Left ventricle myocardium inferior (tissue), 1 donor: ENCODE measurements at places on chromosomes 16 and 17. TPM values are rescaled to one million over a fixed set of nuclear protein-coding genes. Genes with fewer than 3 reads are reported as not detected.

TNFRSF13B gene
- total RNA-seq = not detected

TSR1 gene
- 19.0 TPM for total RNA-seq

ADAP2 gene
- total RNA-seq = 7.0 TPM

C17orf107 gene
- 0.80 TPM for total RNA-seq

MYH13 gene
- total RNA-seq = not detected

KRTAP4-3 gene
- not detected for total RNA-seq

GRCh38 chr17:39144416-39144840, 7.0 kb downstream of the PLXDC1 start:
- DNase-seq = peak; percentile 92
- peaks cover 34% of the 10 kb centered on the region for H3K4me1 ChIP-seq
- peaks cover 17% of the 10 kb centered on the region for H3K27me3 ChIP-seq
- H3K36me3 ChIP-seq = no peaks in the 10 kb centered on the region
- H3K27ac ChIP-seq = peak overlapping the region; percentile 88

DNA sequence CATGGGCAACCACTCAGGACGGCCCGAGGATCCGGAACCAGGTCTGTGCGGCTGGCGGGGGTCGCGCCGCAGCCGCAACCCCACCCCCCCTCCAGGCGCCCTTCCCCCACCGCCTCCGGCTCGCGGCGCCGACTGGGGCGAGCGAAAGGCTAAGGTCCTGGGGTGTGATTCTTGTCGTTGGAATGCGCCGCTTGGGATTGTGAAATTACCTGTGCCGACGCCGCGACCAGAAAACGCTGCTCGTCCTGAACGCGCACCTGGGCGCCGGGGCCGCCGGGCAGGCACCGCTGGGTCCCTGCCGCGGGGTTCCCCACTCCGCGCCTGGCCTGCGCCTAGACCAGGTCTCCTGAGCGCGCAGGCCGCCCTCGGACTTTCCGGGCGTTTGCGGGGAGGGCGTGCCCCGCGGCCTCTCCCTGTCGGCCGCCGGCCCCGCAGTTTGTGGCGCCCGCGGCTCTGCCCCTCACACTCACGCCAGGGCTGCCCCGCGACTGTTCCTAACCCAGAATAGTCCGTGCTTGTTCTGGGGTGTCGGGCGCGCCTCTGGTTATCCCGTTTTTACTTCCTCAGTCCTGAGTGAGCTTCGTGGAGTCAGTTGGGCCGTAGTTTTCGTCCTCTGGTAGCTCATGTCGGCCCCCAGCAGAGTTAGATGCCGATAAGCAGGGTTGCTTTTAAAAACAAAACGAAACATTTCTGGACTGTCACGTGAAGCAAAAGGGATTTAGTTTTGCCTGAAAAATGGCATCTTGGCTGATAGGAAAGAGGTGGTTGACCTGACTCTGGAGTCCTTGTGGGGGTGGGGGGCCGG, 147.2 kb downstream of the SPECC1 start:
- no peaks in the 10 kb centered on the region for H3K36me3 ChIP-seq
- peaks cover 18% of the 10 kb centered on the region for H3K4me1 ChIP-seq
- peak overlapping the region; percentile 74 for H3K4me3 ChIP-seq

GRCh38 chr17:44033861-44034408, 19.2 kb upstream of the TMEM101 start:
- no peak overlapping the region for H3K27ac ChIP-seq
- H3K36me3 ChIP-seq = peaks cover 58% of the 10 kb centered on the region
- no peak overlapping the region for H3K4me3 ChIP-seq
- DNase-seq = no peak
- peaks cover 29% of the 10 kb centered on the region for H3K4me1 ChIP-seq
- H3K27me3 ChIP-seq = no peaks in the 10 kb centered on the region

GRCh38 chr16:66478733-66479511, 51.8 kb downstream of the BEAN1 start:
- H3K27me3 ChIP-seq = peaks cover 14% of the 10 kb centered on the region
- H3K36me3 ChIP-seq = no peaks in the 10 kb centered on the region
- H3K4me1 ChIP-seq = peaks cover 15% of the 10 kb centered on the region
- no peak overlapping the region for H3K27ac ChIP-seq
- DNase-seq = peak; percentile 73

DNA sequence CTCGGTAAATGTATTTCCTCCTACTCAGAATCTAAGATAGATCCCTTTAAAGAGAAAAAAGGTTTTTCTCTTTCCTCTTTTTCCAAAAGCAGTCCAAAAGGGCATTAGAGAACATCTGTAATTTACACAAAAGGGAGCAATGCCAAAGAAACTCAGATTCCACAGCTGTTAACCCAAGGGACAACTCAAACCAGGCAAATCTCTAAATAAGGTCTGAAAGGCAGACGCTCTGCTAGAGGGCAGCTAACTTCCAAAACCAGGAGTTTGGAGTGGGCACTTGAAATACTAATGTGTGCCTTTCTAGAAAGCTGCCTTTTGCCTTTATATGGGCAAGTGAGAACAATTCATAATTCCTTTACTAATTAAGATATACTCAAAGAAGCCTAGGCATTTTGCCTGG, 435.7 kb downstream of the ZFHX3 start:
- H3K4me1 ChIP-seq = no peaks in the 10 kb centered on the region
- no peaks in the 10 kb centered on the region for H3K36me3 ChIP-seq
- no peak for DNase-seq

DNA sequence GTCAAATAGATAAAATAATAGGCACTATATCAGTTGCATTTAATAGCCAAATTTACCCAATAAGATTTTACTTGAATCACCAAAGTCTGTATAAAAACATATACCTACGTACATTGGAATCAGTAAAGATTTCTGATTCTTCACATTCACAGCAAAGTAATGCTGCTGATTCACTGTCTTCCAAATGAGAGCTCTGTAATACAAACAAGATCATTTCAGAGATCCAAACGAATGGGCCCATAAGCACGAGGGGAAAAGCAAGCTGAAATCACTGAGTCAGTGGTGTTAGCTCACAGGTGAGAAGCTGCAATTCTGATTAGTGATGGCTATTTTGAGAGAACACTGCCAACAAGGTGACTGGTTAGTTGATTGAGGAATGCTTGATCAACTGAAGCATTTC, 81.3 kb downstream of the SSH2 start:
- H3K36me3 ChIP-seq = no peaks in the 10 kb centered on the region
- no peak for DNase-seq
- H3K27me3 ChIP-seq = no peaks in the 10 kb centered on the region

- H3K4me1 ChIP-seq = peaks cover 40% of the 10 kb centered on the region
- no peak for DNase-seq
- H3K27me3 ChIP-seq = no peaks in the 10 kb centered on the region
- no peak overlapping the region for H3K27ac ChIP-seq
- H3K36me3 ChIP-seq = peaks cover 77% of the 10 kb centered on the region
Measured at GRCh38 chr17:65536573-65537342, 24.7 kb downstream of the AXIN2 start.

DNA sequence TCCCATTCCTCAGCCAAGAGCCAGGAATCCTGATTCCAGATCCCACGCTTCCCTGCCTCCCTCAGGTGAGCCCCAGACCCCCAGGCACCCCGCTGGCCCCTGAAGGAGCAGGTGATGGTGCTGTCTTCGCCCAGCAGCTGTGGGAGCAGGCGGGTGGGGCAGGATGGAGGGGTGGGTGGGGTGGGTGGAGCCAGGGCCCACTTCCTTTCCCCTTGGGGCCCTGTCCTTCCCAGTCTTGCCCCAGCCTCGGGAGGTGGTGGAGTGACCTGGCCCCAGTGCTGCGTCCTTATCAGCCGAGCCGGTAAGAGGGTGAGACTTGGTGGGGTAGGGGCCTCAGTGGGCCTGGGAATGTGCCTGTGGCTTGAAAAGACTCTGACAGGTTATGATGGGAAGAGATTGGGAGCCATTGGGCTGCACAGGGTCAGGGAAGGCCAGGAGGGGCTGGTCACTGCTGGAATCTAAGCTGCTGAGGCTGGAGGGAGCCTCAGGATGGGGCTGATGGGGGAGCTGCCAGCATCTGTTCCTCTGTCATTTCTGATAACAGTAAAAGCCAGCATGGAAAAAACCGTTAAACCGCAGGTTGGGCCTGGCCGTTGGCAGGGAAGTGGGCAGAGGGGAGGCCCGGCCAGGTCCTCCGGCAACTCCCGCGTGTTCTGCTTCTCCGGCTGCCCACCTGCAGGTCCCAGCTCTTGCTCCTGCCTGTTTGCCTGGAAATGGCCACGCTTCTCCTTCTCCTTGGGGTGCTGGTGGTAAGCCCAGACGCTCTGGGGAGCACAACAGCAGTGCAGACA, at the start of gene SPN:
Gene SPN (plus strand): TSS at position 232 of the 791 bp plus-strand sequence. CDS start 482 bp downstream, at position 714.
- peaks cover 12% of the 10 kb centered on the region for H3K4me1 ChIP-seq
- no peak within 1 kb of the TSS for H3K27ac ChIP-seq
- H3K27me3 ChIP-seq = peaks cover 26% of the 10 kb centered on the region

DNA sequence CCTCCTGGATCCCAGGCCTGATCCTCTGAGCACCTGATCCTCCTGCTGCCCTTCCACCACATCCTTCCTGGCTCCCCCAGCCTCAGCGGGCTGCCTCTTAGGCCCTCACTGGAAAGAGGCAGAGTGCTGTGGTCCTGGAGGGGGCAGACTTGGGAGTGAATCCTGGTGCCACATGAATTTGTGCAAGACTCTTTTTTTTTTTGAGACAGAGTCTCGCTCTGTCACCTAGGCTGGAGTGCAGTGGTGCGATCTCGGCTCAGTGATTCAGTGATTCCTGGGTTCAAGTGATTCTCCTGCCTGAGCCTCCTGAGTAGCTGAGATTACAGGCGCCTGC, 3.1 kb downstream of the GHDC start:
- peaks cover 24% of the 10 kb centered on the region for H3K4me1 ChIP-seq
- H3K27me3 ChIP-seq = no peaks in the 10 kb centered on the region
- no peak for DNase-seq
- H3K36me3 ChIP-seq = no peaks in the 10 kb centered on the region
- no peak overlapping the region for H3K4me3 ChIP-seq
